ENCODE measurements at places on chromosomes 4 and X.

GRCh38 chr4:186810613-186811150 lies 87.0 kb upstream of the FAT1 start:
- DNase-seq = no peak

GRCh38 chr4:138301536-138301935 lies 59.4 kb upstream of the SLC7A11 start:
- no peak for DNase-seq

GRCh38 chr4:70877556-70877955 lies 24.6 kb upstream of the MOB1B start:
- no peak for DNase-seq

GRCh38 chr4:53987761-53988171 lies 76.6 kb downstream of the CHIC2 start:
- no peak for DNase-seq

DNA sequence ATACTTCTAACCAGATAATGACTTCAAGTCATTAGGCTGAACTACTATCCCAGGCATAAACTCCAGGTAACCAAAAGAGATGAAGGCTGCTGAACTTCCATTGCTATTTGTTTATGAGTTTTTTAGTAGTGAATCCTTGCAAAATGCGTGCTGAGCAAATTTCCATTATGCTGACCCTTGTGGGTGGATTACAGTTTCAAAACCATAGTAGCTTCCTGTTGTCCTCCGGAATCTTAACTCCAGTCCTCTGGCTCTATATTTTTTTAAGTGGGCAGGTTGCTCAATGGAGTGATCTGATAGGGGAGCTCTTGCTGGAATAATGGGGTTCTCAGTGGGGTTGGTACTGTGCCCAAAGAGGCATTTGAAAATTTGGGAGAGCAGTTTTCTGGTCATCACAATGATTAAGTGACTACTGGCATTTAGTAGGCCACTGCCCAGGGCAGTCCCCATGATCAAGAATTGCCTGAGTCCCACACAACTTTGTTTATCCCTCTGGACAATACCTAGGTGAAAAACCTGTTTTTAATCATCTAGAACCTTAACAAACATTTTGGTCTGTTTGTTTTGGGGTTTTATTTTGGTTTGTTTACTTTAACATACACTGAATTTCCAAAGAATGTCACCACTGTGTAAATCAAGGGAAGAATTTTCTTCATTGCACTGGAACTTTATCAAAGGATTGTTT lies 302.3 kb upstream of the GATB start:
- DNase-seq = no peak

GRCh38 chr4:177116161-177116560 lies 193.5 kb upstream of the NEIL3 start:
- no peak for DNase-seq

- no peak for DNase-seq
These were observed 208.8 kb upstream of the VEGFC start for GRCh38 chr4:177001271-177002175.

DNA sequence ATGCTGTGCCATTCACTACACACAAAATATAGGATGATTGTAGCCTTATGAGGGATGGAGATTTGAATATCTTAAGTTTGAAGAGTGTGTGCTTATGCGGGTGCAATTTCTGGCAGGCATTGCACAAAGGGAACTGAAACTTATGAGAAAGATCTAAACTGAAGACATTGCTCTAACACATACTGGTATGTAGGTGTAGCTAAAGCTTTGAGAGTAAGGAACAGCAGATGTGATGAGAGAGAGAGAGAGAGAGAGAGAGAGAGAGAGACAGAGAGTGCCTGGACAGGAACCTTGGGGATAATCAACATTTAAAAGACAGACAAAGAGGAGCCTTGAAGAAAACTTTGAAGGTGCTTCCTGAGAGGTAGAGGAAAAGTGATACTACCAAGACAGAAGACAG lies 379.7 kb downstream of the SPRY1 start:
- DNase-seq = no peak
